Cortex of kidney (tissue), 1 donor: ENCODE measurements at places on chromosomes 11 and 22.

DNA sequence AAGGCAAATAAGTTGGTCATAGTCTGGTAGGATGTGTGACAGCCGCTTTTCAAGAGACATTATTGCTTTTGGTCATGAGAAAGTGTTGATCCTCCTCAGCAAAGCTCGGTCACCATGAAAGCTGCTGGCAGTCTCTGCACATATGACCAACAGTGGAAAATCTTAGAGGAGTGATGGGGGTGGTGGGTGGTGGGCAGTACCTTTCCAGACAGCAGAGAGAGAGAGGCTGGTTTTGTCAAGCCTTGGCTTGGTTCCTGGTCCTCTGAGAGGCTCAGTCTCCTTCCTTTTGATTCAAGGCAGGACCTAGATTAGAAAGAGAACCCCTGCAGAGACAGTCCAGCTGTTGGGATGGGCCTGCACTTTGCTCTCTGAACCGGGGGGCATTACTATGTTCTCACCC is 20.0 kb upstream of the VSIG10L2 start:
- DNase-seq: no peak

GRCh38 chr11:93520726-93521509 is 22.3 kb downstream of the SMCO4 start:
- DNase-seq: no peak

DNA sequence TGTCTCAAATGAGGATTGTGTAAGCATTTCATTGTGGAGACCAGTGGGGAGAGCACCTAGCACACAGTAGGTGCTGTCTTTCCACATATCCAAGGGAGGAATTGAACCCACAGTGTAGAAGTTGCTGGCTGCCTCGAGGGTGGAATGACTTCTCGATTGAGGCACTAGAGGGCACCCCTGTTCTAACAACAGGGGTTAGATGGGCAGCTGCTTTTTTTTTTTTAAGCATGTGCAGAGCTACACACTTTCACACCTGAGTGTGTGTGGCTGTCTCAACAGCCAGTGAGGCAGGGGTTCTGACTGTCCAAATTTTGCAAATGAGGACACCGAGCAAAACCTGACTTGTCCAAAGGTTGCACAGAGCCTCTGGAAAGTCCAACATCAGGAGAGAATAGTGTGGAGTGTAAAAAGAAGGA is 118.2 kb upstream of the CRYBB3 start:
- no peak for DNase-seq

DNA sequence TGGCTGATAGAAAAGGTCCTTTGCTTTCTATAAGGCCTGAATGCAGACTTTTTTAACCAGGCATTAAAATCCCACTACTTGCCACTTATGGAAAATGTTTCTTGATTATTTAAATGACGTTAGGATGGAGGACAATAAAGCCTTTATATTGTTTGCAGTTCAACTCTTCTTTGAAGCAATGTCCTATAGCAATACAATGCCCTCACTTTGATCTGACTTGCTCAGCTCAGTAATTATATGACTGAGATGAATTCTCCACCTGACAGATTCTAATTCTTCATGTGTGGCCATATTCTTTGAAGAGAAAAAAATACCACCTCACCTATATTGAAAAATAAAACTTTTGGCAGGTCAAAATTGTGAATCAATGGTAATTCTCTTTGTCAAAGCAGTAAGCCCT is 182.0 kb upstream of the MTMR2 start:
- DNase-seq: no peak

- DNase-seq: no peak
These were observed 966.3 kb downstream of the JRKL start for GRCh38 chr11:97356144-97356543.

DNA sequence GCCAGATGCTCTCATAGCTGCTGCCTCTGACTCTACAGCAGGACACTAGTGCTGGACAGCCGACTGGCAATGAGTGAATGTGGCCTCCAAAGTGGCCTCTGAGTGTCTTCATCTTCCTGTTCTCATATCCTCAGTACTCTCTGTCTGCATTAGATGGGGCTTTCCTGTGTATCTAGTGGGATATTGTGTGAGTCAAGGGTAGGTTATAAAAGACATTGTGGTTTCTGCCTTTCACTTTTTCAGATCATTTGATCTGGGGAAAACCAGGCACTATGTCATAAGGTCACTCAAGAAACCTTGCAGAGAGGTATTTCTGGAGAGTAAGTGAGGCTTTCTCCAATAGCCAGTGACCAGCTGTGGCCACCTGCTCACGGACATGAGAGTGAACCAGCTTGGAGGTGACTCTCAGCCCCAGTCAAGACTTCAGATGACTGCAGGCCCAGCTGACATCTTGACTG is 333.6 kb upstream of the NCAM1 start:
- DNase-seq: no peak

GRCh38 chr11:88420165-88420791 is 82.7 kb upstream of the CTSC start:
- DNase-seq: no peak

- DNase-seq: no peak
These were observed 4.0 kb downstream of the VWCE start for GRCh38 chr11:61290905-61291690.

GRCh38 chr11:66720899-66721470 is 8.0 kb downstream of the SPTBN2 start:
- no peak for DNase-seq

- no peak for DNase-seq
These were observed 85.5 kb upstream of the WNT11 start for GRCh38 chr11:76291576-76292526.

GRCh38 chr11:111406091-111406490 is 27.0 kb upstream of the POU2AF1 start:
- no peak for DNase-seq

DNA sequence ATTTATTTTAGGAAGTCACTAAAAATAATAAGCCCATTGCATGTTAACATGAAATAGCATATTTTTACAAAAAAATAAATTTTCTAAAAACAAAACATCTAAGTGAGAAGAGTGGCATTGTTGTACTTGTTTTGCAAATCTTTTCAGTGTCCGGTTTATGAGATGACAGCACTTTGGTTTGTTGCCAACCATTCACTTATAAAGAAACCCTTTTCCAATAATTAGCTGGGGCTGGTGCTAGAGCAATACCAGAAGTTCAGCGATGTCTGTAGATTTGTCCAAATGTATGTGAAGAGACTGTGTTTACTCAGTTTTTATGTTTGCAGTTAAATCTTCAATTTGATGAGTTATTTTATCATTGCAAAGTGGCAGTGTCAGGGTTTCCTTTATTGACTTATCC is 22.1 kb upstream of the KRTAP5-7 start:
- DNase-seq: no peak

DNA sequence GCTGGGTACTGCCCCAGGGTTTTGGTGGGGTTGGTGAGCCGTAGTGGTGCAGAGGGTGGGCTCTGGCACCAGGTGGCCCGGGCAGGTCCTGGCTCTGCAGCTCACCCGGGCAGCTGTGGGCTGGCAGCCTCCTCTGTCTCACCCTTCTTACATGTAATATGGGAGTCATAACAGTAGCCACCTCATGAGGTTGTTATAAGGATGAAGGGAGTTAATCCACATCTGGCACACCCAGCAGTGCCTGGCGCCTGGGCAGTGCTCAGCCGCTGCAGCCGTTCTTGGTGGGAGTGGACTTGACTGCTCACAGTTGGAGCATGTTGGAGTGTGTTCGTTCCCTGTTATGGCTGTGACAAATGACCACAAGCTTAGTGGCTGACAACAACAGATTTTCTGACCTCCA is 28.7 kb downstream of the IGHMBP2 start:
- DNase-seq: no peak

- no peak for DNase-seq
These were observed 288.5 kb downstream of the LARGE1 start for GRCh38 chr22:33631777-33632176.

- no peak for DNase-seq
These were observed 609.3 kb upstream of the CCDC90B start for GRCh38 chr11:83895516-83895915.

GRCh38 chr11:122765487-122766131 is 72.7 kb upstream of the CRTAM start:
- no peak for DNase-seq

GRCh38 chr22:45905326-45905923 is 71.5 kb downstream of the WNT7B start:
- DNase-seq: no peak

DNA sequence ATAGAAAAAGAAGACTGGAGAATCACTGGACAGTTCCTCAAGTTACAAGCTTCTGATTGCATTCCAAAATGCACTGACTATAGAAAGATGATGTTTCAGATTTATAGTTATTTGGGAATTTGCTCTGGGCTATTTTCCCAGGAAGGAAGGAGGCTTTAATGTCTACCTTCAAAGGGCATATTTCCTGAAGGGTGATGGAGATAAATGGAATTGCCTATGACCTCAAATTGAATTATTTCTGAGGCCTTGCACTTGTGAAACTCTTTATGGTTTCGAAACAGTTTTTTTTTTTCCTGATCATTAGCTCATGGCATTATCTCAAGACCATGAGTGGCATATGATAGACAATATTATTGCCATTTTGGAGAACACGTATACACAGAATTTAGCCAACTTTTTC is 333.9 kb downstream of the METTL15 start:
- DNase-seq: no peak

DNA sequence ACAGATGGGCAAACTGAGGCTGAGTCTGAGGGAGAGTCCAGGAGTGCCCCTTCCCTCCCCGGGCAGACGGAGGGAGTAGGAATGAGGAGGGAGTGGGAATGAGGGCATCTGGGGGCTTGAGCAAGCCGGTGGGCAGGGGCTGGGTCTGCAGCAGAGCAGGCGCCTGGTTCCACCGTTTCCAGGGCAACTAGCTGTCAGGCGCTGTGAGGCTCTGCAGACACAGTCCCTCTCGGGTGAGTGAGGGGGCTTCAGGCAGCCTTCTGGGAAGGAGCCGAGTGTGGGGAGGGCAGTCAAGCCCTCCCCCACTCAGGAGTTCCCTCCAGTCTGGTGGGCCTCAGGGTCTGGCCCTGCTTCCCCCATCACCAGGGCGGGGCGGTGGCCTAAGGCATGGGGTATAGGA is 19.0 kb downstream of the TMEM258 start:
- no peak for DNase-seq

- DNase-seq: no peak
These were observed 112.1 kb upstream of the FGF3 start for GRCh38 chr11:69931060-69931910.

- no peak for DNase-seq
These were observed 386.3 kb downstream of the ETS1 start for GRCh38 chr11:128201009-128201408.

DNA sequence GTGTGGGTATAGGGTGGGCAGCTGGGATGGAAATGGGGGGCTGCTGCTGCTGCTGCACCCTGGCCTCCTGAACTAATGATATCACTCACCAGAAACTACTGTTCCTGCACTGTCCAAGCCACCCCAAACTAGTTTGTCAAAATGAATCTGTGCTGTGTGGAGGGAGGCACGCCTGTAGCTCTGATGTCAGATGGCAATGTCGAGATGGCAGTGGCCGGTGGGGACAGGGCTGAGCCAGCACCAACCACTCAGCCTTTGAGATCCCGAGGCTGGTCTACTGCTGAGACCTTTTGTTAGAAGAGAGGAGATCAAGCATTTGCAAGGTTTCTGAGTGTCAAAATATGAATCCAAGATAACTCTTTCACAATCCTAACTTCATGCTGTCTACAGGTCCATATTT is 1.3 kb downstream of the RAG1 start:
- no peak for DNase-seq

- no peak for DNase-seq
These were observed 6.9 kb upstream of the SREBF2 start for GRCh38 chr22:41826021-41826420.

GRCh38 chr11:128058580-128059208 is 528.7 kb downstream of the ETS1 start:
- no peak for DNase-seq

DNA sequence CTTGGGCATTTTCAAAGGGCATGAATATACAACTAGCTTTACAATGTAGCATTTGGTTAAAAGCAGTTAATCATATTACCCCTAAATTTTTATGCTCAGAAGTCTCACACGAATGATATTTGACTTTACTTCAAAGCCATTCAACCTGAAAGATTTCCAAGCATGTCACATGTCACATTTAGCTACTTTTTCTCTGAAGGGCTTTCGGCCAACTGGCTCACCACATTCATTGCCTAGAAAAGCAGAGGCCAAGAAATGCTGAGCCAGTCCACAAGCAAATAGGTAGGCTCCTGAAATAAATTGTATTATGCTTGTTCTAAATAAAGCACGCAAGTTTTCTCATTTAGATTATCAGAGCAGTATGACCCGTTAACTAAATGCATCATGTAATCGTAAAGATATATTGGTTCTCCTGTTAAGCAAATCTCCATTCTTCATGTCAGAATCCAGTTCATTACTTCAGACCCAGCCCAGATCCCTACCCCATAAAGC is 30.6 kb downstream of the PAX6 start:
- no peak for DNase-seq

DNA sequence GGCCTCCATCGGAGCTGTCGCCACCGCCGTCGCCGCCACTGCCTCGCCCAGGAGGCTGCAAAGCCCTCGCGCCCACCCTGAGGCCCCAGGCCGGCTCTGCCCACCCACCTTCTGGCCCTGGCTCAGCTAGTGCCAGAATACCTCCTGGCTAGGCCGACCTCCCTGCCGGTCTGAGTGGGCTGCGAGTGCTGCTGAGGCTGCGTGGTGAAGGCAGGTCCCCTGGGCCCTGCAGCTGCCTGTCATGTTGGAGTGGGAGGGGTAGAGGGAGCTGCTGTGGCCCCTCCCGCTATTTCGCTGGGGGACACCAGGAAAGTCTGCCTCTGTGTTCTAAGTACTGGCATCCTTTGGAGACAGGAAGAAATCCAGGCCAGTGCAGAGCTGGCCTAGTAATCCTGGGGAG is 34.2 kb downstream of the LRRC10B start:
- DNase-seq: no peak

DNA sequence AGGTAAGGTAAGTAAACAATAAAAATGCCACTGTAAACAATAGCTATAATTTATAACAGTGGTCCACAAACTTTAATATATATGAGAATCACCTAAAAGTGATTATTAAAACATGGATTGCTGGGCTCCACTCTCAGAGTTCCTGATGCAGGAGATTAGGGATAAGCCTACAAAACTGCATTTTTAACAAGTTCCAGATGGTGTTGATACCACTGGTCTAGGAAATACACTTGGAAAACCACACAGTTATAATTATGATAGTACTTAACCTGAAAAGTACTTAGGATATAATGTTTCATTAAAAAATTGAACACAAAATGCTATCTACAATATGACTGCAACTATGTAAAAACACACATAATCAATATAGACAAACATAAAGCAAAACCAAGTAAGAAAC is 20.4 kb downstream of the FCHSD2 start:
- DNase-seq: no peak

DNA sequence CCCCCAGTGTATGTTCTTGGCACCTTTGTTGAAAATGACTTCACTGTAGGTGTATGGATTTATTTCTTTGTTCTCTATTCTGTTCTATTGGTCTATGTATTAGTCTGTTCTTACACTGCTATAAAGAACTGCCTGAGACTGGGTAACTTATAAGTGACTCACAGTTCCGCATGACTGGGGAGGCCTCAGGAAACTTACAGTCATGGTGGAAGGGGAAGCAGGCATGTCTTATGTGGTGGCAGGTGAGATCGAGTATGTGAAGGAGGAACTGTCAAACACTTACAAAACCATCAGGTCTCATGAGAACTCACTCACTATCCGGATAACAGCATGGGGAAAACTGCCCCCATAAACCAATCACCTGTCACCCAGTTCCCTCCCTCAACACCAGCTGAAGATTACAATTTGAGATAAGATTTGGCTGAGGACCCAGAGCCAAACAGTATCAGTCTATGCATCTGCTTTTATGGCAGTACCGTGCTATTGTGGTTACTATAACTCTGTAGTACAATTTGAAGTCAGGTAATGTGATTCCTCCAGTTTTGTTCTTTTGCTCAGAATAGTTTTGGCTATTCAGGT is 836.2 kb downstream of the DLG2 start:
- no peak for DNase-seq

GRCh38 chr11:33451364-33451763 is 194.2 kb downstream of the HIPK3 start:
- DNase-seq: no peak
